ENCODE measurements at places on chromosomes 2 and 18.

- DNase-seq = no peak
These were observed 19.9 kb upstream of the DNAH6 start for GRCh38 chr2:84496386-84496785.

DNA sequence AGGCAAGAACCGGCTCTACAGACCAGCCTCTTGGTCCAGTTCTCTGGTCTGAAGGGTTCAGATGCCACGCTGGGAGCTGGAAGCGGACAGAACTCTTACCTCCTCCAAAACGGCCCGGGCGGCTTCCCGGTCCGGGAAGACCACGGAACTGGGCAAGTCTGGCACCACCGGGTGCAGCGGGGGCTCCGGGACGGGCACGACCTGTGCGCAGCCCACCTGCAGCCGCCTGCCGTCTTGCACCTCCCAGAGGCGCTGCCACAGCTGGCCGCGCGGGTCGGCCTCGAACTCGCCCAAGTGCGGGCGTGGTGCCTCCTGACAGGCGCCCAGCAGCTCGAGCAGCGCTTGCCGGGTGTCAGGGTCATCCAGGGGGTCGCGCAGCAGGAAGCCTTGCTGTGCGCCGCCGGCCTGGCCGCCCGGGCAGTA, 773 bp downstream of the CMPK2 start:
- no peak for DNase-seq

- DNase-seq = no peak
These were observed 166.3 kb upstream of the SKOR2 start for GRCh38 chr18:47417807-47418206.

- DNase-seq = no peak
These were observed 81.1 kb downstream of the RAPH1 start for GRCh38 chr2:203453858-203454451.

GRCh38 chr2:96967436-96967835, 18.9 kb downstream of the FAM178B start:
- DNase-seq = no peak

DNA sequence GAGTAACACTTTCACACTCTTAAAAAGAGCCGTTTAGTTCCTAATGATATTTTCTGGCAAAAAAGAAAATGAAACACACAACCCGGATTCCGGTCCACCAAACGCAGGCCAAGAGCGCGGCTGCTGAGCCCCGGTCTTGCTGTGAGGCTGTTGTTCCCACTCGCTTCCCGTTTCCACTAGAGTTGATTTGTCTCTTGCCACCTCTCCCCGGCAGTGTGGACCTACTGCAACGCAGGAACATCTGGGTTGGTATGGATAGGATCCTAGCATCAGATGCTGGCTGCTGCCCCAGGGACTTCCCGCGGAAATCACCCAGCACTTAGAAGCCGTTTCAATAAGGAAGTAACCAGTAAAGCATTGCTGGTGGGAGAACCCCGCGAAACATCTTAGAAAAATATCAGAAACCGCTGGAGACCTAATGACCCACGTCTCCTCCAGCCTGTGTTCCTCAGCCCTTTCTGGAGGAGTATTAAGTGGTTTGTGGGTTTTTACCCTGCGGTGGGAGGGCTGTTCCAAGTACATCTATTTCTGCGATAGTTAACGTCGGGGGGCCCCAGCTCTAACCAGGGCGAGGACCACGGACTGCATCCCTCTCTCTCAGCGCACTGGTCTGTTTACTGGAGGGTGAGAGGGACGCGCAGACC, 939 bp downstream of the DOCK10 start:
- DNase-seq = peak; percentile 30

GRCh38 chr2:50863856-50864255, 168.1 kb downstream of the NRXN1 start:
- no peak for DNase-seq

DNA sequence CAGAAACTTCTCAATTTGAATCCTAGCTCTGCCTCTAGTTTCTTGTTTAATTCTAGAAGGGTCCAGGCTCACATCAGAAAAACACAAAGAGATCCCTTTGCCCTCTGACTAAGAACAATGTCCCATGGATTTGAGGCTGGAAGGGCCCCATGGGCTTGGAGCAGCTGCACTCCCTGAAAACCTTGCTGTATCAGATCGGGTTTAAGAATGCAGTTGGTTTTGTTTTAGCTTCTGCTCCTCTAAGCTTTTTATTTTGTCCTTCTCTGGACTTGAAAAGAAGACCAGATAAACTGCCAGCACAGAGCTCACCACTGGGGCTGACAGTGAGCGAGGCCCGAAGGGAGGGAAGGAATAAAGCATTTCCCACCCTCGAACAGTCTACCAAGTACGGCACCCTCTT, 69.2 kb upstream of the WIPF1 start:
- DNase-seq = no peak

GRCh38 chr2:147560810-147561535, 283.9 kb upstream of the ACVR2A start:
- DNase-seq = no peak

DNA sequence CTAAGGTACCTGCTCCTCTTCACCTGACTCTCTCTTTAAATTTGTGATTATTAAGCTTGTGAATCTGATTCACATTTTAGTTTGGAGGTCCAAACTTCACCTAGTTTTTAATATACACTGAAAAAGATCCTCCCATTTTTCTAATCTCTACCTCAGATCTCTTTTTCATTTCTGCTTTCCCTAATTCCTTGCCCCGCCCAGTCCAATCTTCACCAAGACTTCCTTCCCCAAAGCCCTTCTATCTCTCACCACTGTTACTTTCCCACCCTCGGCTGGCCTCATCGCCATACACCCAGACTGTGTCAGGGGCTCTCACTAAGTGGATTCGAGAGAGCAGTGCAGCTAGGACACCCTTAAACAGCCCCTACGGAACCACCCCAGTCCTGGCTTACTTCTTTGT, 40.0 kb downstream of the LBH start:
- DNase-seq = no peak

DNA sequence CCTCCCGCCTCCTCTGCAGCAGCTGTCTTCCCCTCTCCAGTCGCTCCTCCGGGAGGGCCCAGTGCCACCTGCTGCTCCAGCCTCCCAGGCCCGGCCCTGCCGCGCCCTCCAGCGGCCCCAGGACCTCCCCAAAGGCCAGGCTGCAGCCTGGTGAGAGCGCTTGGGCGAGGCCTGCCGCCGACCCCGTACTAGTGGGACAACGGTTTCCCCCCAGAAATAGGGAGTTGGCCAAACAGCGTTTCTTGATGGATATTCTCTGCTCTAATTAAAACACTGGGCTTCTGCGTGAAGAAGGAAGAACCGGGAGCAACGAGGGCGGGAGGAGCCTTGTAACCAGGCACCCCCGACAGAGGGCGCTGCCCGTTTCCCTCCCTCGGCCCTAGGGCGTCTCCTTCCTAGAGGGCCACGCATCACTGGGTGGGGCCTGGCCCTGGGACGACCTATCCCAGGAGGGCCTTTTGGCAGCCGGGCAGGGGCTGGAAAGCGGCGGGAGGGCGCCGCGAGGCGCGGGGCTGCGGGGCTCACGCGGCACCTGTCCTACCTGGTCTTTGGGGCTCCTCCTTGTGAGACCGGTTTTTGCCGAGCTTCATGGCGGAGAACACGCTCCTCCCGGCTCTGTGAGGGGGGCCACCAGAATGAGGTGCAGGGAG, 25.4 kb upstream of the OTOF start:
- DNase-seq = peak; percentile 54

DNA sequence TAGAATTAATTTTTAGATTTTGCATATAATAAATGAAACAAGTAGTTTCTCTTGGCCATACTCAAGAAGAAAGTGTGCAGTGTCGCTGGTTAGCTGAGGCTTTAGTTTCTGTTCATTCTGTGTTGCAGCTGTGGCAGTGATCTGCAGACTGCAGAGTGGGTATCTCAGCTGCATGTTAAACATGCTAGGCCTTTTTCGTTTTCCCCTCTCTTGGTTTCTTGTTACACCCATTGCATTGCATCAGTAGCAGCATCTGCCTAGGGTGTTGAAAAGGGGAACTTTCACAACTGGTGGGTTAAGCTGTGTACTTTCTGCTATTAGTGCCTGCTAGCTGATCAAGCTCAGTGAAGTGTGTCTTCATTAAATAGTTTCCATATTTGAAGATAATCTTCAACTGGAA, 51.3 kb downstream of the ACSL3 start:
- DNase-seq = no peak

DNA sequence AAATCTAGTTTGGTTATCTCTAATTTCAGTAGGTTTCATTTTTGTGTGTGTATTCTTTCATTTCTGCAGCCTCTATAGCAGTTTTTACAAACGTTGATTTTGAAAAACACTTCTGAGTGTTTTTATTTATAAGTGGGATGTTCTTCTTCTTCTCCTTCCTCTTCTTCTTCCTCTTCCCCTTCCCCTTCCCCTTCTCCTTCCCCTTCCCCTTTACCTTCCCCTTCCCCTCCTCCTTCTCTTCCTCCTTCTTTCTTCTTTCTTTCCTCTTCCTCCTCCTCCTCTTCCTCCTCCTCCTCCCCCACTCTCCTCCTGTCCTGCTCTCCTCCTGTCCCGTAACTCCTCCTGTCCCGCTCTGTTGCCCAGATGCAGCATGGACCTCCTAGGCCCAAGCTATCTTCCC, 4.2 kb downstream of the UGGT1 start:
- no peak for DNase-seq

- peak; percentile 51 for DNase-seq
These were observed 81.9 kb downstream of the MEP1B start for GRCh38 chr18:32271672-32272208.

DNA sequence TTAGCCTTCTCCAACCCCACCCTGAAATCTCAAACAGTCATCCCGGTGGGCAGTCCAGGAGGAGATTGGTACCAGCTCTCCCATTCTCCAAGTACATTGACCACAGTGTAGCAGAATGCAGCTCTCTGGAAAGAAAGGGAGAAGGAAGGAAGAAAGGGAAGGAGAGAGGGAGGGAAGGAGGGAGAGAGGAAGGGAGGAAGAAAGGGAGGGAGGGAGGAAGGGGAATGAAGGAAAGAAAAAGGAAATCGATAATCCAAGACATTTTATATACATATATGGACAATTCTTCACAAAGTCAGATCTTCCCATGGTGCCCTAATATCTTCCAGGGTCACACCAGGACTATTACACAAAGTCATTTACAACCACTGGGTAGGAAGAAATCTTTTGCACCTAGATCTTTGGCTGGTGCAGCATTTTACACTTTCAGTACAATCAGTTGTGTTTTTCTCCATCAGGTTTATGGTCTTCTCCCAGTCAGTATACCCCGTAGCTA, 58.8 kb downstream of the ARHGEF33 start:
- no peak for DNase-seq

DNA sequence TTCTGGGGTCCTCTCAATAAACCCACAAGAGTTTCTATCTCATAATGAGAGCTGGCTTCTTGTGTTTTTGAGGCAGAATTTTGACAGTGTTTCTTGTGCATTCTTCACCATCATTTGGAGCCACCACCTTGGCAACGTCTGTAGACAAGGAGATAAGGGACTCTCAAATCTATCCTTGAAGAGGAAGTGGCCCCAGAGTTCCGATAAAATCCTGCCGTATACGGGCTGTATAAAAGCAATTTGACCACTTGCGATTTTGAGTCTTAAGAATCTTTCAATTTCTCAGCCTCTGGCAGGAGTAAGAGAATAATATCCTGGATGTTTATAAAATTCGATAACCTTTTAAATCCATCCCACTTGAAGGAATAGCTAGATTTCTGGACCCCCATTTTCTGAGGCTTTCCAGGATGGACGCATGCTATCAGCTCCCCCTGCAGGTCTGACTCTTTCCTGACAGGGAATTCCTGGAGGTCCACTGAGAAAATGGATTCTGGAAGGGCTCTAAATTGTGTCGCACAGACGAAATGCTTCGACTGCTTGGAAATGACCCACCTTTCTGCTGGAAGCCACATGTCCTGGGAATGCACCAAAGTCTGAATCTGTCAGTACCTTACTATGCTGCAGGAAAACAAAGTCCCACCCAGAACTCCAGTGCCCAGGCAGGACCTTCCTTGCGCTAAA, 54.1 kb downstream of the E2F6 start:
- DNase-seq = no peak

- DNase-seq = no peak
These were observed 263.7 kb downstream of the ETAA1 start for GRCh38 chr2:67660871-67661270.

GRCh38 chr2:148614014-148614321, 30.6 kb upstream of the EPC2 start:
- DNase-seq = no peak

- DNase-seq = no peak
These were observed 132.2 kb upstream of the ITGB6 start for GRCh38 chr2:160332318-160332717.

DNA sequence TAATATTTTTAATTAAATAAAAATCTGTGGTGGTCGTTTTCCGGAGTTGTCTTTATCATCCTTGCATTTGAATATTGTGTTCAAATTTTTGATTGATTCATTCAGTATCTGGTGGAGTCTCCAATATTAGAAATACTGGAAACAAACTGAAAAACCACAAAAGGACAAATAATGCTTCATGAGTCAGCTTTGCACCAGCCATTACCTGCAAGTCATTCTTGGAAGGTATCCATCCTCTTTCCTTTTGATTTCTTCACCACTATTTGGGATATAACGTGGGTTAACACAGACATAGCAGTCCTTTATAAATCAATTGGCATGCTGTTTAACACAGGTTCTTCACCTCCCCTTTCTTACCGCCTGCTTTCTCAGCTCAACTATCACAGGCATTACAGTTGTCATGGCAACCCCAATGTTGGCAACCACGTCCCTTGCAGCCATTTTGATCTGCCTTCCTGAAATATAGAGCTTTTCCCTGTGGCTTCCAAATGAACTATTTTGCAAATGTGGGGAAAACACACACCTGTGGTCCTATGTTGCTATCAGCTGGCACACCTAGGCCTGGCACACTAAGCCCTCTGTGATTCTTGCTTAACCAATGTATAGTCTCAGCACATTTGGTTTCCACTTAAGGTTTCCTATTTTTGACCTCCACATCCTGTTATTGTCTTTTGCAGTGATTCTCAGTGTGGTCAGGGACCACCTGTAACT, 6.5 kb downstream of the CTLA4 start:
- DNase-seq = peak; percentile 12

- DNase-seq = no peak
These were observed 96.0 kb downstream of the ACKR3 start for GRCh38 chr2:236665572-236666118.

- DNase-seq = no peak
These were observed at the start of gene NOSTRIN for GRCh38 chr2:168801961-168802858. Gene NOSTRIN, plus strand, starts transcription at chr2:168802637. Its CDS starts 10 bp downstream, at chr2:168802647.
